ENCODE measurements at places on chromosomes 12 and 14.

DNA sequence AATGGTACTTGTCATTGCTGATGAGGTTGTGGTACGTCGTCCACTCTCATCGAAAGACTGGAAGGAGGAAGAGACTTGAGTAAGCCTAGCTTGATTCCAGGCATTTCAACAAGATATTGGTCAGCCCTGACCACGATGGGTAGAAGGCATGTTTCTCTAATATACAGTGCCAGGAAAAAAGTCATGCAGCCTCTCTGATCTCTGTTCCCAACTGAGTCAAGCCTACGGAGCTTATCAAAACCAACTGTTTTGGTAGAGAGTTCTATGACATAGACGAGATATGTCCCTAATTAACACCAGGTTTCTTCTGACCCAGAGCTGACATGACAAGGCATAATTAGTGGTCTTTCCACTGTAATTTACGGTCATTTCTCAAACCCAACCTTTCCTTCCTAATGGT lies 58.5 kb downstream of the NIN start:
- no peak for DNase-seq

DNA sequence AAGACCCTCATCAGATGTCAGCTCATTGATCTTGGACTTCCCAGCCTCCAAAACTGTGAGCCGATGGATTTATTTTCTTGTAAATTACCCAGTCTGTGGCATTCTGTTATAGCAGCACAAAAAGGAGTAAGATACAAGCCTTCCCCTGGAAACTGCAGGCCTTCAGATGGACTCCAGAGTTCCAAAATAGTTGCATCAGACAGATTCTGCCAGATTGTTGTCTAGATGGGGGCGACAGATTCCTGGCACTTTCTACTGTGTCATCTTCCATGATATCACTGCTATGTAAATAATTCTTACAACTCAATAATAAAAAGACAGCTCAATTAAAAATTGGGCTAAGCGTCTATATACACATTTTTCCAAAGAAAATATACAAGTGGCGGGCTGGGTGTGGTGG lies 17.2 kb upstream of the MARK3 start:
- DNase-seq, result no peak

GRCh38 chr12:19288603-19289244 lies 150.6 kb upstream of the AEBP2 start:
- no peak for DNase-seq

DNA sequence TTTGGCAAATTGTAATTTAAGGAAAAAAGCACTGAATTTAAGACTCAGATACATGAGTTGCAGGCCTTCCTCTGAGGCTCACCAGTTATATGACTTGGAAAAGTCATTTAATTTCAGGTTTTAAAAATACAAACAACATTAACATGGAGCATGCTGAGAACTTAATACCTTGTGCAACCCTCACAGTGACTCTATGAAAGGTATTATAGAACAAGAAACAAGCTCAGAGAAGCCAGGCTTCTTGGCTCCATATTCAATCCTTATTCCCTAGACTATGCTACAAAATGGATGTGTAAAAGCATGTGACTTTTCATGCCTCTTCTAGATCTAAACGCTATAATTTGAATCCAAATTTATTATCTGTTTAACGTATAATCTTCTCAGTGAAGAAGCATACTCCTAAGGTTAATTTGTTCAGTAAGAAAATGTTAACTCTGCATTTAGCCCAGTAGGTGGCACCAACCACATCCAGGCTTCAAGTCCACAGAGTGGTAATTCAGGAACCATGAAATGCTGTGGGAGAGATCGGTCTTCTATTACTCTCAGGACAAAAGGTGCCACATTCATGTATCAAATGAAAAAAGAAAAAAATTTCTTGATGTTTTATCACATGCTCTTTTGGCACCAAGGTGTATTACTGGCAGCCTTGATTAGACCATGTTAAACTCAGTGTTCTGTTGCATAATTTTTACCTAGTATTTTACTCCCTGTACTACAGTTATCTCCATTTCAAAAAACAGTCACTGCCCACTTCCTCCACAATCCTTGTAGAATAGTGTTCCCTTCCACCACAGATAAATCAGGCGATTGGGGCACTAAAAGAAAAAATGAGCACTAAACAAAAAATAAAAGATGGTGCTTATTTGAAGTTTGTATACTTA lies 9.3 kb downstream of the CCDC196 start:
- no peak for DNase-seq

Data from activated effector memory CD4-positive, alpha-beta T cell treated with Interleukin-2 at 50 U/mL for 16 hours (primary cell).